ENCODE measurements at places on chromosomes 5 and 9.
A peak's percentile ranks its signal among the peaks of the same experiment; 100 is the strongest.

DNA sequence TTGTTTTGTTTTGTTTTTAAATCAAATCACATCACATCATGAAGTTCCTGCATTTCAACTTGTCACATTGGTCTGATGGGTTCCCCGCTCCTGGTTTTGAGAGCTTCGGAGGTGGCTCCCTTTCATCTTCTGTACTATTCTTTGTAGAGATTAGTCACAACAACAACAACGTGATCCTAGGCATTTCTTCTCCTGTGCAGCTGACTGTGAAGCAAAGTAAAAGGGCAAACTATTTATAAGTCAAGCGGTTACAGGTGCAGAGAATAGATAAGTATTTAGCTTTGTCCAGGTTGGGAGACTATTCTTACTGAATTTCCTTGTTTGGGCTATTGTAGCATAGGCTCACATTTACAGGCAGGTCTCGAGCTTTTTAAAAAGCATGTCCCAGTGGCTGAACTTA is 197.7 kb upstream of the CDKN2B start:
- no peak for DNase-seq

DNA sequence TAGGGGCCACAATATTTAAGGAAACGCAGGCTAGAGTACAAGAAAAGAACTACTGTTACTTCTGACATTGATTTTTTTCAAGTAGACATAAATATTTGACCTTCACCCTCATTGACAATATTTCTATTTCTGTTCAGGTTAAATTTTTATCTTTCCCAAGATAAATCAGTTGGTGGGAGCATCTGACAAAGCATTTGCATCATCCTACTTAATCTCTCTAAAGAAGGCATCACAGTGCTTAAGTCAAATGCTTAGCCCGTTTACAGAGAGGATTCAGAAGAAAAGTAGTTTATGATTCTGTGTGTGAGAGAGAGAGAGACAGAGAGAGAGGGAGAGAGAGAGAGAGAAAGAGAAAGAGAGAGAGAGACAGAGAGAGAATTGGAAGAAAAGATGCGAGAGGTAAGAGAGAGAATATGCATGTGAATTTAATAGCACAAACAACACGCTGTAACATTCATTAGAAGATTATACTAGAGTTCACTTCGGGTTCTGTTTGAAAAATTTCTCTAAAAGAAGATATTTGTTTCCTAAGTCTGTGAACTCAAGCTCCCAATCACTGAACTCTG is 1093.3 kb upstream of the CDH6 start:
- DNase-seq: no peak

DNA sequence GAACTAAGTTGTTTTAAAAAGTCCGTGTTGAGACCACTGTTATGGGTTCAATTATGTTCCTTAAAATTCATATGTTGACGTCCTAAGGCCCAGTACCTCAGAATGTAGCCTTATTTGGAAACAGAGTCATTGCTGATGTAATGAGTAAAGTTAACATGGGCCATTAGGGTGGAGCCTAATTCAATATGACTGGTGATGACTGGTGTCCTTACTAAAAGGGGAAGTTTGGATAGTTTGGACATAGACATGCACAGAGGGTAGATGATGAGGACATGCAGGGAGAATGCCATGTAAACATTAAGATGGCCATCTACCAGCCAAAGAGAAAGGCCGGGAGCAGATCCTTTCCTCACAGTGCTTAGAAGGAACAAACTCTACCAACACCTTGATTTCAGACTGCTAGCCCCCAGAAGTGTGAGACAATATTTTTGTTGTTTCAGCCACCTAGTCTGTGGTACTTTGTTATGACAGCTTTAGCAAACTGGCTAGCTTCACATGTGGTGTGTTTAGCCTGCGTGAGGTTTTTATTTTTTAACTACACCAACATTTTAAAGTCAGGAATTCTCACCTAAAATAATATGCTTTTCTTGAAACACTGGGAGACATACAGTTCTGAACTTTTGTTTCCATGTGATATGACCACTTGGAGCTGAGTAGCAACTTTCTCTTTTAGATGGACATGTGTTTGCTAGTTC is 135.3 kb downstream of the YIPF5 start:
- DNase-seq: no peak

DNA sequence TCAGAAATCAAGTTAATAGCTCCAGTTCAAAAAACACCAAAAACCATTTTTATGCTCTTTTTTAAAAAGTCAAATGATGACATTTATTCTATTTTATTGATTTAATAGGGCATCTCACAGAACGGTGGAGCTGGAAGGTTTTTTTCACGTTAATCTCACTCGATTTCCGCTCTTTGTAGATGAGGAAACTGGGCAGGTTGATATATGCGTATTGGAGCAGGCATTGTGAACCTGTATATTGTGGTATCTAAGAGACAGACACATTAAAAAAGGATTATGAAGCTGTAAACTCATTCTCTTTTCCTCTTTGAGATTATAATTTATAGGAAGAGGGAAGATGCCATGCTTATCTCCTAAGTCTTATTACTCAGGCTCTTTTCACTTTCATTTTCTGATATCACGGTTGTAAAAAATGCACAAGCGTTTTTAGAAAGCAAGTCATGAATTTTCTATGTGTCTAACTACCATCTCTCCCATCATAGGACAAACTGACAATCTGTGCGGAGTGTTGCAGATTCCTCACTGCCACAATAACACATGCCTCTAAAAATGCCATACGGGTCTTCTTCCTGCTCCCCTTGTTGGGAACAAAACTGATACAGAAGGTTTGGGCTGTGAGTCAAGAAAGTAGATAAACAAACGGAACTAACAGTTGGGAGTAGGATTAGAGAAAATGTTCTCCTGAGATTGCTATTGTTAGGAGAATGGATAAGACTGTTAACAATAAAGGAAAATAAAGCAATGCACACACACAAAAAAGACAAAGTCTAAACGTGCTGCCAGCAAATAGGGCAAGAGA is 1997.7 kb downstream of the MAT2B start:
- no peak for DNase-seq

GRCh38 chr5:178555771-178556211 is 34.4 kb downstream of the COL23A1 start:
- DNase-seq: no peak

- DNase-seq: no peak
These were observed 2.7 kb upstream of the LARS1 start for GRCh38 chr5:146185161-146185560.

DNA sequence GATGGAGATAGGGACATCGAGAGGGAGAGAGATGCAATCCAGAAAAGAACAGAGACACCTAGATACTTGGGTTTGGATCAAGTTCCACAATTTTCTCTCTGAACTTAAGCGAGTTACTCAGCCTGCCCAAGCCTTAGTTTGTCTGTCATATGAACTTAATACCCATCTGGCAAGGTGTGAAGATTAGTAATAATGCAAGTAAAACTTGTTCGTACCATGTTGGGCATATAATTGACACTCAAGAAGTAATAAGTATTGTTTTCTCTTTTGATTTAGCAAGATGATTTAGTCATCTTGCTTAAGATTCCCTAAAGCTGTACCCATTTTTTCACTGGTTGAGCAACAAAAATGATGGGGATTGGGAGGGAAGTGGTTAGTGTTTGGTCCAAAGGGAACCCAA is 7.5 kb downstream of the RABGAP1 start:
- no peak for DNase-seq

- DNase-seq: no peak
These were observed 408.6 kb downstream of the BNC2 start for GRCh38 chr9:16461851-16462250.

GRCh38 chr9:121217609-121218292 is 16.1 kb upstream of the RAB14 start:
- DNase-seq: no peak

- no peak for DNase-seq
These were observed 5.6 kb upstream of the TBC1D13 start for GRCh38 chr9:128781187-128782070.

DNA sequence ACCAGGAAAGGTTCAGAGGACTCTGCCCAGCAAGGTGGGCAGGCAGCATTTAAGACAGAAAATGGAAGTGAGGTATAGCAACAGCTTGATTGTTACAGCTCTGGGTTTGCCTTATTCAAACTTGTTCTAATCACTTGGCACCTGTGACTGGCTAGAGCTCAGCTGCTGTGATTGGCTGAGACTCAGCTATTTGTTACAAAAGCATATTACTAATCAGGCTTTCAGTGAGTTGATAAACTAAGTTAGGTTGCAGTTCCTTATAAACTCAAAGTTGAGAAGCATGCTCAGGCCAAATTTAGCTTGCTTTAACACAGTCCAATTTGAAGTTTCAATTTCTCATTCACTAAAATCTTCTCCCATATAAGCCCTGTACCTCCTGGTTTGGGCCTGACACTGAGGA is 56.3 kb downstream of the GDA start:
- no peak for DNase-seq

GRCh38 chr9:101594796-101595195 is at the start of gene PPP3R2:
TSS of gene PPP3R2 (minus strand) at chr9:101594969. CDS start at chr9:101594921, 48 bp downstream.
- no peak for DNase-seq

- no peak for DNase-seq
These were observed 70.1 kb upstream of the PPP2R2B start for GRCh38 chr5:146948666-146949065.

DNA sequence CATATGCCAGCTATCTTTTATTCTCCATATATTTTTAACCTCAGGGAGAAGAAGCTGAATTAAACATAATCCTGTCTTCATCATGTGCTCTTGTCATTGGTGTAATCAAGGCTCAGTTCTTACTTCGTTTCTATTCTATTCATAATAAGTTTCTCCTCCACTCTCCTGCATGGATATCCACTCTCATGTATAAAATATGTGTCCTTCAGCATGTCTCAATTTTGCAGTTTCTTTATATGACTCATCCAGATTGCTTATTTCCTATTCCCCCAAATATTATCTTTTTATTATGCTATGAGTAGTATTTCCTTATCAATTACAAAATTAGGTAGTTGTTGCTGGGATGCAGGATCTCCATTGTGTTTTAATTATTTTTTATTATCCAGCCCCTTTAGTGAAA is 643.7 kb upstream of the ACO1 start:
- no peak for DNase-seq

- no peak for DNase-seq
These were observed 854.3 kb upstream of the DMAC1 start for GRCh38 chr9:8653855-8654254.

GRCh38 chr5:142716963-142717362 is 31.1 kb upstream of the FGF1 start:
- DNase-seq: no peak

- DNase-seq: no peak
These were observed 232.1 kb downstream of the MAN2A1 start for GRCh38 chr5:109921735-109922380.

GRCh38 chr9:104747565-104748358 is at the start of gene NIPSNAP3A:
TSS of gene NIPSNAP3A (plus strand) at chr9:104747683. CDS start at chr9:104747793, 110 bp downstream.
- peak; percentile 36 for DNase-seq

DNA sequence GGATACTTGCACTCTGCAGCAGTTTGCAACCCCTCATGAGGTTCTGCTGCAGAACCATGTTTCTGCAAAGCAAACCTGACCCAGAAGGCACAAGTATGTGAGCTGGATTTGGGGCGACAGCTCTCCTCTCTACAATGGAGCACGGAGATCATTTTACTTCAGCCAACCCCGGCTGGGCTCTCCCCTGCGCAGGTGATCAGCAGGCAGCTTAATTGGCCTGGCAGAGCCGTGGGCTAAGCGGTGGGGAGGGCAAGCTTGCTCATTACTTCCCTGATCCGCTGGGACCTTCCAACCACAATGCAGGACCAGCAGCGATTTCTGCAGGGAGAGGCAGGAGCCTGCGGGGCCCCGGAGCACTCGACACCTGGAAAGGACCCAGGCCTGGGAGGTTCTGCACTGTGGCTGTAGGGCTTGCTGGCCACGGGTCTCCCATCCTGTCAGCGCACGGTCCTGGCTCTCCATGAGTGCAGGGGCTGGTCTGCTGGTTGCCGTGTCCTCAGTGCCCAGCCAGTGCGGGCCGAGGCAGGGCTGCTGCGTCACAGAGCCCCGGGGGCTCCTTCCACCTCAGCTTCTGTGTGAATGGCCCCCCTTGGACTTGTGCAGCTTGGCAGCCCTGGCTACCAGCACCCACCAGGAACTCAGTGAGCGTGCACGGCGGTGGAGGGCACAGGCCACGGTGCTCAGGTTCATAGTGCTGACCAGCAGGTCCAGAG is 51.8 kb upstream of the RAPGEF1 start:
- no peak for DNase-seq

- no peak for DNase-seq
These were observed 12.7 kb downstream of the ANKS6 start for GRCh38 chr9:98783518-98784226.

DNA sequence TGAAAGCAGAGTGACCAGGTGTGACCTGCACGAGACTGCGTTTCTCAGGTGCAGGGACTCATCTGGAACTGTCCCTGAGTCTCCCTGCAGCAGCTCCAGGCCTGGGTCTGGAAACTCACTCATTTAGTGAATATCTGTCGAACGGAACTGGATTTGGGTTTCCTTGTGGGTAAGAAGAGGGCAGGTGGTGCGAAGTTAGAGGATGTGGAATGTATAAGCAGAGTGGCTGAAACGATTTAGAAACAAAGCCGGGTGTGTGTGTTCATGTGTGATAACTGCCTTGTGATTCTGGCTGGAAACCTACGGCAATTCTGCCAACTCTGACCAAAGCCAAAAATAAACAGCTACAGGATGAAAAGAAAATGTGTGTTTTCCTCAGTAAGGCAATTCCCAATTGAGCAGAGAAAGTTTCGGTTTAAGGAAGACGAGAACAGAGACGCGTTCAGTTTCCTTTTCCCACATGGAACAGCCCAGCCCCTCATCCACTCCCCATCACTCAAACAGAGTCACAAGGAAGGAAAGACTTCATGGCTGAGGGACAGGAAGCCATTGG is 130.3 kb downstream of the NSG2 start:
- no peak for DNase-seq

DNA sequence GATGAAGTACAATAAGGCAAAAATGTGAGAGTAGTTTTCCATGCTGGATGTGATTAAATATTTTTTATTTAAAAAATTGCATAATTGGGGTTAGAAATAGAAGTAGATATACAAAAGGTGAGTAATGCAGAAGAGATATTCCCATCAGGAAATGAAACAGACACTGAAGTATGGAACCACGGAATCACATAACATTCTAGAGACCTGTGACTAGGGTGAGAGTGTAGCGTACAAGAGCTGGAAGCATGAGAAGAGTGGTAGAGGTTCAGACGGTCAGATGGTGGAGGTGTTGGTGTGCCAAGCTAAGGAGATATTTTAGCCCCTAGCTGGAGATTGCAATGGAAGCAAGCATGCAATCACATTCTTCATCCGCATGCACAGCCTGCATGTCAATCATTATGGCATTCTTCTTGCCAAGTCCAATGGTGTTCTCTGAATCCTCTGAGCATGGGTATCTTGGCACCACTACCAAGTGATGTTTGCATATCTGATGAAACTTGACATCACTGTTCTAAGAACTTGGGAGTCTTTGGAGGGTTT is 587.8 kb downstream of the PSAT1 start:
- no peak for DNase-seq

DNA sequence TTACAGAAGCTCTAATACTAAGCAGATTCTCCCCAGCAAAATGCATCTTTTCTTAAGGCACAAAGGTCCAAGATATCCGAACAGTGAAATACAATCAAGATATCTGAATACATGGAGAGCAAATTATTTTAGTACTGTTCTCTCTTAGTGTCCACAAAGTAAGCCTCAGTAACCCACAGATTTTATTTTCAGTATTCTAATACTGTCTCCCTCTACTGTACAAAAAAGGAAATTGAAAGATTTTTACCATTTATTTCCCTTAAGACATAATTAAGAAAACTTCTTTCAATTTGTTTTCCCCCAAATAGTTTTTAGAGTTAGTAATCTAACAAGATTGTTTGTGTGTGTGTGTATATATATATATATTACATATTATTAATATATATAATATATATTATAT is 24.7 kb upstream of the NOL6 start:
- no peak for DNase-seq

- no peak for DNase-seq
These were observed 155.5 kb upstream of the WWC1 start for GRCh38 chr5:168135897-168136296.

GRCh38 chr9:134648701-134649530 is 7.3 kb downstream of the COL5A1 start:
- DNase-seq: no peak

Measured in fibroblast of skin of left biceps (primary cell).